LHCN-M2 (cell line): ENCODE measurements at places on chromosomes 16 and 17. TPM values are rescaled to one million over a fixed set of nuclear protein-coding genes. Genes with fewer than 3 reads are reported as not detected.
A peak's percentile ranks its signal among the peaks of the same experiment; 100 is the strongest.

SLC13A5 gene
- total RNA-seq, result not detected in 2 replicates

- DNase-seq, result no peak
These were observed 5.6 kb upstream of the CARD14 start for GRCh38 chr17:80164185-80164584.

DNA sequence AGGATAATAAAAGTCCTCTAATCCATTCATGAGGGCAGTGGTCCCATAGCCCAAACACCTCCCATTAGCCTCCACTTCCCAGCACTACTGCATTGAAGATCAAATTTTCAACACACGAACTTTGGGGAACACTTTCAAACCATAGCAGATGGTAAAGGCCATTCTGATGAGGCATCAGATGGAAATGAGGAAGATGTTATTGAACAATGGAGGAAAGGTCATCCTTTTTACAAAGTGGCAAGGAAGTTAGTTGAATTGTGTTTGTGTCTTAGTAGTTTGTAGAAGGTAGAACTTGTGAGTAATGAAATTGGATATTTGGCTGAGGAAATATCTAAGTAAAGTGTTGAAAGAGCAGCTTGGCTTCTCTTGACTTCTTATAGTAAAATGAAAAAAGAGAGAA lies 93.3 kb upstream of the NLRP1 start:
- no peak for DNase-seq

- no peak for DNase-seq
These were observed 1.8 kb upstream of the SHISA9 start for GRCh38 chr16:12899529-12900143.

GRCh38 chr16:50853329-50853728 lies 111.4 kb downstream of the CYLD start:
- DNase-seq, result no peak

- DNase-seq, result no peak
These were observed 35.4 kb downstream of the CDRT15 start for GRCh38 chr17:14201021-14201987.

GRCh38 chr16:83031524-83031923 lies 404.8 kb downstream of the CDH13 start:
- DNase-seq, result peak; percentile 18

DNA sequence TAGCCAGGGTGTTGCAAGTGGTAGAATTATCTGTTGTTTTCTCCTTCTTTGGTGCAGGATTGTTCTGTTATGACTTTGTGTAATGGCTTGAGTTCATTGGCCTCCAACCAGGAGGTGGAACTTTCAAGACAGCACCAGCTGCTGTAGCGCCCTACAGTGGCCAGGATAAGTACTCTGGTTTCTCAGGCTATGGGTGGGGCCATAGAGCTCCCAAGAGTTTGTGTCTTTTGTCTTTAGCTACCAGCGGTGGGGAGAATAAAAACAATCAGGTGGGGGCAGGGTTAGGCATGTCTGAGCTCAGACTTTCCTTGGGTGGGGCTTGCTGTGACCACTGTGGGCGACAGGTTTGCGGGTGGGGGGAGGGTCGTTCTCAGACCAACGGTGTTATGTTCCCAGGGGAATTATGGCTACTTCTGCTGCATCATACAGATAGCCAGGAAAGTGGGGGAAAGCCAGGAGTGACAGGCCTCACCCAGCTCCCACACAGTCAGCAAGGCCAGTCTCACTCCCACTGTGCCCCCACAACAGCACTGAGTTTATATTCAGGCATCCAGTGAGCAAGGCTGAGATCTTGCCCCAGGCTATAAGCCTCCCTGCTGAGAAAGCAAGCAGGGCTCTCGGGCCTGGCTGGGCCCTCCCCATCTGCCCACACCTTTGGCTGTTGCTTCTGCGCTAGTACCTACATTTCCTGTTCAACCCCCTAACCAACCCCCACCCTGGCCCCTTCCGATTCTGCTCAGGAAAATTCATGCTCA lies 15.4 kb downstream of the ABCA10 start:
- DNase-seq, result peak; percentile 1

DNA sequence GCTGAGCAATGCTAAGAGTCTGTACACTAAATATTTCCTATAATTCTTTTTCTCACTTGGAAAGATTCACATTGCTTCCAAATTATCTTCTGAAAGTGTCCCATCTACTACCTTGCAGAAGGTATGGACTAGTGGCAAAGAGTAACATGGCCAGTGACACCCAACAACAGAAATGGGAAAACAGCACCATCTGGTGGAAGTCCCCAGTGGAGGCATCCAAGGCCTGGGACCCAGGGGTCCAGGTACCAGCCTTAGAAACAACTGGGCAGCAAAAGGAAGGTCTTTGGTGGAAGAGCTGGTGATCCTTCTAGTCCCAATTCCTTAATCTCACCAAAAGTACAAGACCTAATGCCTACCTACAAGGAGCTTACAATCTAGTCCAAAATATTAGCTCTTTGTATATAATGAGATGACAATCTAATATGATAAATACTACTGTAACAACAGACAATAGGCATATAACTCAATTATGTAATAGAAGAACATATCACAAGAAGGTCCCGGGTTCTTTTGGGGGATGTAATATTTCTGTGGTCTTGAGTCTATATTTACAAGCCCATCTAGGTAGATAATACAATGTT lies 55.3 kb downstream of the SKAP1 start:
- no peak for DNase-seq
